CD4-positive, alpha-beta T cell treated with Interleukin-15 for 1 hour (primary cell): ENCODE measurements at places on chromosomes 12 and 14.

DNA sequence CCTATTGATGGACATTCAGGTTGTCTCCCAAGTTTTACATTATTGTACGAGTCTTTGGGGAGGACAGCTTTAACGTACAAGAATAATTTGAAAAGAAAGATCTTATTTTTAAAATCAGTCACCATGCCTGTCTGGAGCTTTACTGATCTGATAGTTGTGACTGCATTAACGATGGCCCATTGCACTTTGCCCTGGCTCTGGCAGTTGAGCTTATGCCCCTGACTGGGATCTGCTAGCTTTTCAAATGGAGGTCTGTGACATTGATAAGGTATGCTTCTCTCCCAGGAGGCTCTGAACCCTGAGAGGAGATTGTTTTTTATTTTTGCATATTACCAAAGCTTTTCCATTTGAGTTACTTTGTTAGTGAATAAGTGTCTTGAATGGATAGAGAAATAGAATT, 17.9 kb upstream of the RAB3IP start:
- DNase-seq = no peak

DNA sequence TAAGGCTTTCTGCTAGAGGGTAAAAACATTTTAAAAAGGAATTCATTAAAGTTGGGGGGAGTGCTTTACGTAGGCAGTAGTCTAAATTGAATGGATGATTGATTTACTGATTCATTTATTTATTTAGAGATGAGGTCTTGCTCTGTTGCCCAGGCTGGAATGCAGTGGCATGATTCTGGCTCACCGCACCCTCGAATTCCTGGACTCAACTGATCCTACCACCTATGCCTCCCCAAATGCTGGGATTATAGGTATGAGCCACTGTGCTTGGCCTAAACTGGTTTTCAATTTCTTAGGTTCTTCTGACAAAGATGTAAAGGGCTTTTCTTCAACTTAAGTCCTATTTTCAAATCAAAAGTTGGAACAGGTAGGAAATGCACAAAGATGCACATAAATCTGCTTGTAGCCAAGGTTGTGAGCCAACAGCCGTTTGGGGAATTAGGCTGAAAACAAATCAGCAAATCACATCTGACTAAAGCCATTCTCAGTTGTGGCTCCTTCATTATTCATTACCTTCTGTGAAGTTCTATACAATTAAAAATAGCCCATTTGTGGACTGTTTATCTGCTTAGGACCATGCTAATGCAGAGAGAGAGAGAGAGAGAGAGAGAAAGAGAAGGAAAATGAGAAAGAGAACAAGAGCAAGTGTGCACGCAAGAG, 218.0 kb downstream of the PPM1H start:
- no peak for DNase-seq

- DNase-seq = no peak
These were observed 189.4 kb downstream of the NRXN3 start for GRCh38 chr14:78359581-78359980.

GRCh38 chr12:32671930-32672780, 6.9 kb upstream of the DNM1L start:
- DNase-seq = no peak

- DNase-seq = no peak
These were observed 387.8 kb downstream of the AEBP2 start for GRCh38 chr12:19826980-19827550.

DNA sequence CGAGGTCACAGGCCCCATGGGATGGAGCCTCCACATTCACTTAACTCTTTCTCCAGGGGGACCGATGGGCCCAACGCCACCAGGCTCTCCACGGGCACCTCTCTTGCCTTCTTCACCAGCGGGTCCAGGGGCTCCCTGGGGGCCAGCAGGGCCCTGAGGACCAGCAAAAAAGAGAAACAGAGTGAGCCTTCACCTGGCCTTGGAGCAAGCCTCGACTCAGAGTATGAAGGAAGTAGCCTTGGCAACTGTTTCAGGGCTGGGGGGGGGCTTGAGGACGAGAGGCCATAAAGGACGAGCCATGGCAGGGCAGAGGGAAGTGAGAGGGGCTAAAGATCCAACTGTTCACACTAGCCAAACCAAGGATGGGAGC, 18.0 kb downstream of the COL2A1 start:
- no peak for DNase-seq

GRCh38 chr12:94941440-94941862, 62.0 kb downstream of the NDUFA12 start:
- peak; percentile 67 for DNase-seq

DNA sequence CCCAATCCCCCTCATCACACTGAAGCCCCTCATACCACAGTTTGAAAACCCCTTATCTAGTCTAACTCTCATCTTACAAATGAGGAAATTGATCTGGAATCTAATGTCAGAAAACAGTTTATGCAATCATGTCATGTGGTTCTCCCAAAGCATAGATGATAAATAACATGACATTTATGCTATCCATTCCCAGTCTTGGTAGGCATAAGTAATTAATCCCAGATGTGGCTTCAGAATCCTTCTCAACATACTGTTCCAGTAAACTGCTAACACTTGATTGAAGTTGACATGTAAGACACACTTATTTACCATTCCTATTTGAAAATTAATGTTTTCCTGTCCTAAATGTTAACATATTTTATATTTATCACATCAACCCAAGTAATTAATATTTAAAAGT, 168.7 kb downstream of the GALC start:
- no peak for DNase-seq

DNA sequence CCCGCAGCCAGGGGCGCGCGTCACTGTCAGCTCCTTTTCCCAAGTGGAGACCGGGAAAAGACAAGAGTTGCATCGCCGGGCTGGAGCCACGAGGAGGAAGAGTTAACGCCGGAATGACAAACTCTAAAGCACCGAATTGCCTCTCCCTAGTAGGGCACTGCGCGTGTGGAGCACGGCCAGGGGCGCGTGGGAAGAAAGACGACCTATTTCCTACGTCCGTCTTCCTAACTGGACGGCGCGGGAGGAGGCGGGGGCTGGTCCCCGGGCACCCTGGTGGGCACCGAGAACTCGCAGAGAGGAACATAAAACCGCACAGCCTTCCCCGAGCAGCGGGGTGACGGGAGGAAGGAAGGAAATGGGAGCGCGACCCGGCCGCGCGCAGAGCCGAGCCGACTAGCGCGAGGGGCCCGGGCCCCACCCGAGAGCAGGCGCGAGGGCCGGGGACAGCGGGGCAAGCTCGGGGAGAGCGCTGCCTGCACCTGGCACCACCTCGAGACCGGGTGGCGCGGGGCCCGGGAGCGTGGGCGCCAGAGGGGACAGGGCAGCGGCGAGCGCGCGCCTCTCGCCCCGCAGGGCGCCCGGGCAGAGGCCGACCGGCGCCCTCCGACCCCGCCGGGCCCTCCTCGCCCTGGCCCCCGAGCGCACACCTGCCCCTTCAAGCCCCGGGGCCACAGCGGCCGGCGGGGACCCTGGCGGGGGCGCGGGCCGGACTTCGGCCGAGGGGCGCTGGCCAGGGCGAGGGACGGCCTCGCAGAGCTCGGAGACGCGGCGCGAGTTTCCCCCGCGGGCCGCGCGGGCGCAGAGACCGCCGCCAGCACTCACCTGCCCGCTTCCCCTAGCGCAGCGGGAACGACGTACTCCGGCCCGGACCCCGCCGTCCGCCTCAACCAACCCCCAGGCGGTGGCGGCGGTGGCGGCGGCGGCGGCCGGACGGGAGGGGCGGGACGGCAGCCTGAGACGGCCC, at the start of gene SETD3:
Gene SETD3 (minus strand): TSS at position 954 of the 964 bp plus-strand sequence. CDS start 15,054 bp downstream, outside the sequence.
- DNase-seq = peak; percentile 23

GRCh38 chr12:52045794-52046199, 5.4 kb upstream of the NR4A1 start:
- peak; percentile 70 for DNase-seq

GRCh38 chr12:66803930-66804329, 125.1 kb upstream of the GRIP1 start:
- no peak for DNase-seq

DNA sequence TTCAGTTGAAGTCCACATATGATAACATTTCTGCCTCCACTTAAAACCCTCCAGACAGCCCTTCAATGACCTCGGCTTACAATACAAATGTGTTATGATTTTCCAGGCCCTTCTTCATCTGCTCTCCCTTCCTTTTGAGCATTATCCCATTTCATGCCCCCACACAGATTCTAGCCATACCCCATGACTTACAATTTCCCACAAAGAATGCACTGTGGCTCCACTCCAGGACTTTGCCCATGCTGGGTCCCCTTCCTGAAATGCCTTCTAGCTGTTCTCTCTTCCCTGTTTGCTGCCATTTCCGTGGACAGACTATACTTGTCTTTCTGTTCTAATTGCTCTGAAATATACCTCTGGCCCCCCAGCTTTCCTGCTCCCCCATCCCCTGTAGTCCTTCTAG, 963.2 kb downstream of the DIO2 start:
- no peak for DNase-seq

GRCh38 chr12:43812926-43813325, 6.8 kb upstream of the TWF1 start:
- no peak for DNase-seq

- no peak for DNase-seq
These were observed 59.4 kb downstream of the TTC7B start for GRCh38 chr14:90756755-90757345.

DNA sequence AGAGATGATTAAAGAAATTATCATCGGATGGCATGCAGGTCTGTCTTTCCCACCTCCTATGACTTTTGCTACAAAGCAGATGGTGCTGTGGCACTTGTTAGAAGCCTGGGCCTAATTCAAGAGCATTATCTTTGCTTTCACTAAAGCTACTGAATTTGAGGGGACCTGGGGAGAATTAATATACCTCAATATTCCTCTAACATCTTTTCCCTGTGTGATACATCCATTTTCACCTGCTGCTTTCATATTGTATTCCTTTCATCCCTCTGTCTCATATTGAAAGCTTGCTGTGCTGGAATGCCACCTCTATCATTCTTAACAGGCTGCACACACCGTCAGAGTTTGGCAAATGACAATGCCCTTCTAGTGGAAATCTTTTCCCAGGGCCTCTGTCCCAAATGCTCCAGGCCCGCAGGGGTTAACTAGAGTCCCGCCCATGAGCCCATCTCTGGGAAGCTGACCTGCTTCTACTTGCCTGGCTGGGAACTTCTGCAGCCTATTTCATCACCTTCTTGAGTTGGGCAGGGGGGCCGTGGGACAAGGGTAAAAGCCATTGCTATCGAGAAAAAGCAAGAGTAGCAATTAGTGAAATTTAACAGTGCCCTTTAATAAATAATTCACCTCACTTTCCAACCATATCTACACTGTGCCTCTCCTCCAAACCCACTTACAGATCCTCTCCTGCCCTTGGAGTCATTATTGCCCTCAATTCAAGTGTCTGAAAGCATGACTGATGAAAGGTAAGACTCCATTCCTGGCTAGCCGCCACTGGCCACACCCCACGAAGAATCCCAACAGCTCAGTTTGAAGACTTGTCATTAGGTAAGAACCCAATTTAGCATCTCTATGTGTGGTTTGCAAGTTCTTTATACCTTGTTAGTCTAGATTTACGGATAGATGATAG, 126.7 kb upstream of the BTG1 start:
- no peak for DNase-seq

- no peak for DNase-seq
These were observed 67.8 kb downstream of the TSHR start for GRCh38 chr14:81023095-81023710.

- no peak for DNase-seq
These were observed 83.2 kb downstream of the LMNTD1 start for GRCh38 chr12:25469861-25470260.

DNA sequence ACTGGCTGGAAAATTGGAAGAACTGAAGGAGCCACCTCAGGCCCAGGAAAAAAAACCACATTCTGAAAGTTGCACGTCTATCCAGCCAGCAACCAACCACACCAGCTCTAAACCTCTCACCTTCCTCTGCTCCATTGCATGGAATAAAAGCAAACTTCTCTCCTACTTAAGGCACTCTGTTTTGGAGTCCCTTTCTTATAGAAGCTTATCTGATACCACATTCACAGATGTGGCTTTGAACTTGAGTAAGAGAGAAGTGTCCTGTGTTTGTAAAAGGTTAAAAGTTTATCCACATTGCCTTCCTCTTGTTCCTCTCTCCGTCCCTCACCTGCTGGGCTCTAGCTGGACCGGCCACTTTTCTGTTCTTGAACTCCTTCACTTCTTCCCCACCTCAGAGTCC, 99.6 kb upstream of the PLXNC1 start:
- DNase-seq = no peak

- no peak for DNase-seq
These were observed 232.9 kb downstream of the ATP23 start for GRCh38 chr12:58174316-58174715.

DNA sequence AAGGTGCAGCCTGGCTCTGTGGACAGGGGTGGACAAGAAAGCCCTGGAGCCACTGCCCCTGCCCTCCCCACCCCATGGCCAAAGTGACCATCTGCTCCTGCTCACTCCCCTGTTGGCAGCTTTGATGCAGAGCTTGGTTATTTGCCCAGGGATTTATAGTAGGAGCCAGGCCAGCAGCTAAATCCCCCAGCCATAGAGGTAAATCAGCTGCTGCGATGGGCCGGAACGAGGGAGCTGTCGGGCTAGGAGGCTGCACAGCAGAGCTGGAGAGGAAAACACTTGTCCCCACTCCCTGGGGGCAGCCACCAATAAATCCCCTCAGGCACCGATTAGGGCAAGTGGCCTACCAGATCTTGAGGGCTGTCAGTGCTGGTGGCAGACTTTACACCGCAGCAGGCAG, 26.0 kb downstream of the SMUG1 start:
- DNase-seq = no peak

- DNase-seq = no peak
These were observed 474.1 kb upstream of the MIS18BP1 start for GRCh38 chr14:45727133-45727532.

- DNase-seq = peak; percentile 36
These were observed 82.4 kb downstream of the ARL6IP4 start for GRCh38 chr12:123062681-123063486.

- no peak for DNase-seq
These were observed 526 bp downstream of the MLXIP start for GRCh38 chr12:122079033-122079531.

GRCh38 chr14:90253826-90254225, 2.5 kb upstream of the PSMC1 start:
- DNase-seq = no peak

- no peak for DNase-seq
These were observed 68.8 kb upstream of the GNPNAT1 start for GRCh38 chr14:52860209-52860608.

GRCh38 chr12:98750511-98750910, 105.4 kb downstream of the APAF1 start:
- no peak for DNase-seq

GRCh38 chr12:122243965-122244364, 18.1 kb upstream of the DIABLO start:
- no peak for DNase-seq

DNA sequence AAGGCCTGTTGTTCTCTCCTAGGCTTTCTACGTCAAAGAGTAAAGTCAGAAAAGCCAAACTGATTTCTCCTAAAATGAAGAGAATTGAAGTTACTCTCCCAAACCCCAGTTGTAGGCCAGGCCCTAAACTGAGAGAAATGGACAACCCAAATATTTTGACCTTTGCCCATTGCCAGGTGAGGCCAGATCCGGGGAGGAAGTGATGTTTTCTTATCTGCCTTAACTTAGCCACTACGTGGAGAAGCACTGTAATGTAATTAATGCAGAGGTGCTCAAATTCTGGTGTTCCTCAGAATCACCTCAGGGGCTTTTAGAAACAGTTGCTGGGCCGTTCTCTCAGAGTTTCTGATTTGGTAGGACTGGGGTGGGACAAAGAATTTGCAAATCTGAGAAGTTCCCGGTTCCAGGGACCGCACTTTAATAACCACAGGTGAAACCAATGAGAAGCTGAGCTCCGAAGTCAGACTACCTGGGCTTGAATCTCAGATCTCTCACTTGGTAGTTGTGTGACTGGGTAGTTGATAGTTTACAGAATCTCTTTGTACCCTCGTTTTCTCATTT, 73.2 kb downstream of the ETV6 start:
- no peak for DNase-seq

GRCh38 chr12:45468751-45469615, 253.1 kb downstream of the ANO6 start:
- DNase-seq = no peak
